ENCODE measurements at places on chromosomes 5 and 9.

GRCh38 chr9:71441266-71441665 lies 319.8 kb upstream of the TRPM3 start:
- no peak for DNase-seq

DNA sequence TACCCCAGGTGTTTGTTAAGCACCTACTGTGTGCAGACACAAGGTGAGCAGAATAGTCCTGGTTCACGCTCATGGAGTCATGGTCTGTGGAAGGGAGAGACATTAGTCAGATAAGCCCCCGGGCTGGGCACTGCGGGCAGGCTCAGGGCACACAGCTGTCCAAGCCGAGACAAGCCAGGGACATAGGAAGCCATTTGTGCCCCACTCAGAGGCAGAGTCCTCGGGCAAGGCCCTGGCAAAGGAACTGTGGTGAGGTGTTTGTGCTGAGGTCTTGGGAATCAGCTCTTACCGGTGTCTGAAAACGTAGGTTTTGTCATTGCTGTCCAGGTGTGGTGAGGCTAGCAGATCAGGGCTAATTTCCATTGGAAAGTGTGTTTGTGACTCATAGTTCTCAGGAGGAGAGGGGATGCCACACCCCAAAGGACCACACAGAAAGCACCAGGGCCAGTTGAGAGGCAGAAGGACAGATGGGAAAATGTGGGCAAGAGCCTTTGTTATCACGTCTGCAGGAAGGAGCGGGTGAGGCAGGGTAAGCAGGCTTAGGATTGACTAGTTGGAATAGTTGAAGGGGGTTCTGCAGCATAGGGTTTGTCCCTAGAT lies 46.1 kb upstream of the NEURL1B start:
- DNase-seq, result no peak

GRCh38 chr9:127525401-127526188 lies 74.3 kb downstream of the LRSAM1 start:
- DNase-seq, result no peak

- DNase-seq, result no peak
These were observed 700.7 kb upstream of the GRAMD2B start for GRCh38 chr5:125722550-125722949.

- DNase-seq, result no peak
These were observed 4.6 kb downstream of the SNX2 start for GRCh38 chr5:122779451-122779850.

DNA sequence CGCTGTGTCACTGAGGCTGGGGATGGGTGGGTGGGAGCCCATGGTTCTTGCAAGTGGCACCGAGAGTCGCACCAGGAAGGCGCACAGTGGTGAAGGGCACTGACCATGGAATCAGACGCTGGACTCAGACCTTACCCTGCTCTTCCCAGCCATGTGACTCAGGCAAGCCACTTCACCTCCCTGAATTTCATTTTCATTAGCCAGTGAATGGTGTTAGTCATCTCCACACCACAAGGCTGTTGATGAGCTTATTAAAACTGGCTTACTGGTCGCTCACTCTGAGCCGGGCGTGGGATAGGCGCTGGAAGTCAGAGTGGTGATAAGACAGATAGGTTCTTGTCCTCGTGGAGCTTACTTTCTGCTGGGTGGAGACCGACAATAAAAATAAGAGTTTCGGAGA lies 25.1 kb downstream of the FGF18 start:
- no peak for DNase-seq

DNA sequence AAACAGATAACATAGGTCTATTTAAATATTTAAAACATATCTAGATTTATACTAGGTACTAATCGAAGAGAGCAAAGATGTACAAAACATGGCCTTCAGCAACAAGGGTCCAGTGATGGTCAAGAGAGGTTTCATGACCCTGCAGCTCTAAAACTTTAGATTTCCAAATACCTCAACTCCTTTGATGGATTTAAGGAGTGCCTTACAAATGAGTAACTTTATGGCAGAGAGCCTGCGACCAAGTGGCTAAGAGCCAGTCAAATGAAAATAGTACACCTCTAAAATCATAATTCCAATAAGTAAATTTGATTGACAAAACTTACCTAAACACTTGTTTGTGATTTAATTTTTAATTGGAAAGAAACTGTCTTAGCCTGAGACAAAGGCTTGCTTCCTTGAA lies 4.7 kb upstream of the SH3RF2 start:
- no peak for DNase-seq

GRCh38 chr5:138981586-138981985 lies 106.5 kb upstream of the LRRTM2 start:
- DNase-seq, result no peak

GRCh38 chr9:28547527-28547926 lies 974.2 kb upstream of the C9orf72 start:
- no peak for DNase-seq
